ENCODE measurements at places on chromosomes 16 and 17.
A peak's percentile ranks its signal among the peaks of the same experiment; 100 is the strongest.

DNA sequence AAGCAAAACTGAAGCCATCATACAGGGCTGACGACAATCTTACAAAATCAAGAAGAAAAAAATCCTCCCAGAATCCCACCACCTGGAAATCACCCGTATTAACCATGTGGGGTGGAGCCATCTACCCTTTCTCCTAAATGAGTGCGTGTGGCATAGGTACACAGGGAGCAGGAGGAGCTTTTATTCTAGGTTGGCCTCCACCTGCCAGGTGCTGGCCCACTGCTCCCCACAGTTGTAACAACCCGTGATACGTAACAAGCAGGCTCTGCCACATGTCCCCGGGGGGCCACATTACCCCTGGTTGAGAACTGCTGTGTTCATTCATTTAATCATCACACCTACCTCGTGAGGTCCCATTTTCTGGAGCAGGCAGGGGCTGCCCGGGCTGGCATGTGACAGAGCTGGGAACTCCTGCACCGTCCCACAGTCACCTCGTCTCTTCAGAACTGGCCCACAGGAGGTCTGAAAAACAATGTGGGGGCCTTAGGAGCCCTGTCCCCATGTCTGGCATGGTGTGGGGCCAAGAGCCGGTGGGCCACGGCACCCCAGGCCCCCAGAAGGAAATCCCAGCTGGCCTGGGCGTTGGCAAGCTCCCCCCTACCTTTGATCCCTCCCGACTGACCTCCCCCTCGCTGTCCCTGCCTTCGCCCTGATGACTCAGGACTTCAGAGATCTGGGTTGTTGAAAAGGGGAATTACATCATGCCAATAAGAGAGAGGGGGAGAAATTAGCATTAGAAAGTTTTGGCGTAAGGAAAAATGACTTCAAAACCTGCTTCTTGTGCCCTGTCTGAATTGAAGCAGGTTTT, 12.9 kb downstream of the CMIP start:
- no peak for DNase-seq

GRCh38 chr16:58421529-58421928, 29.3 kb downstream of the GINS3 start:
- no peak for DNase-seq

GRCh38 chr16:58501242-58502131, 1.5 kb downstream of the NDRG4 start:
- no peak for DNase-seq

DNA sequence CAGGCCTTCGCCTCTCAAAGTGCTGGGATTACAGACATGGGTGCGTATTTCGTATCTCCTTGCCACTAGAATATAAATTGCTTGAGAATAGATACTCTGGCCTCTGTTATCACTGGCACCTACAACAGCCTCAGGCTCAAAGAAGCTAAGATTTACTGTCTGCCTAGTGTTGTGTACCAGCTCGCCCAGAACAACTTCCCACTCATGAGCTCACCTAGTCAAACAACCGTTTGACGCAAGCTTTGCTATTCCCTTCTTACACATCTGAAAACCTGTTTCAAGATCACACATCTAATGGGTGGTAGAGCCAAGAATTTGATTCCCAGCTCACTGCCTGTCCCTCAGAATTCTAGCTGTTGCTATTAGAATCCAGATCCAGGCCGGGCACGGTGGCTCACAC, 24.4 kb downstream of the MIS12 start:
- DNase-seq: no peak

DNA sequence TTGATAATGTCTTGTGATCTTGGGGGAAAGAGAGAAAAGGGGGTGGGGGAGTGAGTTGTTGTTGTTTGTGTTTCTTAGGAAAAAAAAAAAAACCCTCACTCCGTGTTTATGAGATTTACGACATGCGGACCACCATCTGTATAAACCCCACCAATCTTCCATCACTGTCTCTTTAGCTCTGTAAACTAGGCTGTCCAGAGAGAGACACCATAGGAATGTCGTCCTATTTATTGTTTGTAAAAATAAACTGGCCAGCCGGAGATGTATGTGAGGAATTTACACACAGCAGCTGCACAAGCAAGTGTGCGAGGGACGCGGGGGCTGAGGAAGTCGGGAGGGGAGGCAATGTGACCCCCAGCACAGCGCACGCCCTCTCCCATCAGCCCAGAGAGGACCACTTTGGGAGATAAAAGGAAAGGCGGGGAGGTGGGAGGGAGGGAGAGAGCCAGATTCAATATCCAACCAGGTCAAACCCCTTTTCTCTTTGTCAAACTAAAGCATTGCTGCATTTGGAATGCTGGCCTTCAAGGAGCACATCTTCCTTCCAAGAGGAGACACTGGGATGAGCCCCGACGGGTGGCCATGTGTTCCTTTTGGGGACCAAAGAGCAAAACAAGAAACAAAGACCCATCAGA, 136.2 kb upstream of the SALL1 start:
- DNase-seq: no peak

- DNase-seq: no peak
These were observed 29.4 kb downstream of the COPRS start for GRCh38 chr17:31829649-31830048.

DNA sequence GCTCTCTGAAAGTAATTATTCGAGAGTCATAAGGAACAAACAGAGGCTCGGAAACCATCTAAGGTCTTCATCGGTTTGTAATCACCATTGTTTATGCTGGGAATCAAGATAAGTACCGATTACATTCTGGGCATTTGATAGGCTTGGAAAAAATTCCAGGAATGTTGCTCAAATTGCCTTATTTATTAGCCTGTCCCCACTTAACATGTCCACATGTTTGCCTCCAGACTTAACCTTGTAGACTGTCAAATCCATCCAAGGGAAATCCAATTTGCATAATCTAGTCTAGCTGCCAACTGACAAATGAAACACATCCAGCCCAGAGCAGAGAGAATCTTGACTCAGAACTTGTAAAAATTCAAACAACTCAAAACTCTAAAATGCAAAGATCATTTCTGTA, 51.3 kb upstream of the TMC5 start:
- DNase-seq: no peak

- DNase-seq: no peak
These were observed 92.0 kb upstream of the CHMP6 start for GRCh38 chr17:80899402-80900268.

DNA sequence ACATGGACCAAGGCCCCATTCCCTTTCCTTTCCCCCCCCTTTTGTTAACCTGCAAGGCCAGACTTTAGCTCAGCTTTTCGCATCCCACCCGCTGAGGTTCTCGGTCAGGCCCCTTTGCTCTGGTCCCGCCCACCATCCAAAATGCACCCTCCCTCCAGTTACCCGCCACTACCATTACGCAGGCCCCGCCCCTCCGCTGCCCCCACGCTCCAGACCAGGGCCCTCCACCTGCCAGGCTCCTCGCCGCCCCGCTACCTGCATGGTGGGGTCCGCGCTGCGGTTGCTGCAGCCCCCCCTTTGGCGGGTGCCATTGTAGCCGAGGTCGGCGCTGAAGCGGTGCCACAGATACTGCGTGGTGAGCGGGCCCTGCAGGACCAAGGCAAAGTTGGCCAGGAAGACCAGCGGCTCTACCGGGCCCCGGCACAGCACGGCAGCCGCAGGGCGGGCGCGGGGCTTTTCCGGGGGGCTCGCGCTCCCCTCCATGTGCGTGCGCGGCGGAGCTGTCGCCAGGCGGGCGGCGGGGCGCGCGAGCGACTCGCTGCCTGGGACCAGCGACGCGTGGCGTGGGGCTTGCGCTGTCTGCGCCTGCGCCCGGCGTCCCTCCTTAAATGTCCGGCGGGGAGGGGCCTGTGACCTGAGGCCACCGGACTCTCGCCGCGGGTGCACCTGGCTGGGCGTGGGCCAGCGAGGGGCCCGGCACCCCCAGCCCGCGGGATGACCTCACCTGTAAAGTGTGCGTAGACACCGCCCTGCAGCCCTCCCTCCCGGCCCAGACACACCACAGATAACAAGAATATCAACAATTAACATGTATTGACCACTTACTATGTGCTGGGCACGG, at the start of gene SLC46A1:
Gene SLC46A1, minus strand, starts transcription at position 581 of the 841 bp plus-strand sequence. Its CDS starts 98 bp downstream, at position 483.
- DNase-seq: peak; percentile 35

Measured in NCI-H1417 treated with DMSO at 0.1 percent for 48 hours (cell line).